Activated T-helper 1 cell treated with anti-CD3 and anti-CD28 coated beads, Interleukin-2, amount 50 U/mL, for 16 hours (primary cell): ENCODE measurements at places on chromosomes 4 and X.

DNA sequence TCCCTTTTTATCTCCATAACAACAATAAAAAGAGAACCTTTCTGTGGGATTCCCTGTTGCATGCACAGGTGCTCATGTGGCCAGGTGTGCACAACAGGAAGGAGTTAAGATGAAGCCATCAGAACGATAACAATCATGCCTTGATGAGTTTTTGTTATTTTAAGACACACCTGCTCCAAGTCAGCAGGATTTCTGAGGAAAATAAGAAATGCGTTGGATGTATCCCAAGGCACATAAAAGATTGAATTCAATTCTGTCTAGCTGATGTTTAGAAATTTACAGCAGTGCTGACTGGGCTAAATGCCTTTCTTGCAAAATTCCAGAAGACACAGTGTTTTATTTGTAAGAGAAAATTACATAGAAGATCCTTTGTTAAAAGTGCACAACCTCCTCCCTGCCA, 1678.2 kb downstream of the ARAP2 start:
- no peak for DNase-seq

- no peak for DNase-seq
These were observed 62.7 kb upstream of the FAM47B start for GRCh38 chrX:34879886-34880285.

DNA sequence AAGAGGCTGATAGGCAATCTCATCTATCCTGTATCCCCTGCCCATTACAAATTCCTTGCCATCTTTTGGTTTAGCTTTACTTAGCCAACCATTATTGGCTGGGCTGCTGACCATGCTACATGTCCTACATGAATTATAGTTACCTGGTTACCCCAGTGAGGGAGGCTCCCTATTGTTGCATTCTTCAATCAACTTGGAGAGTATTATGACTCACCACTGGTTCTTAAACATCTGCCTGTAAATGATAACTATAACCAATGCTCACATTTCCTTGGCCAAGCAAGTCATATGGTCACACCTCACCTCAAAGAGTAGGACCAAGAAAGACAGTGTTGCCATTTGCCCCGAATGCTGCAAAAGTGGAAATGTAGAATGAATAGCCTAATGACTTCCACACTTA, 297.6 kb downstream of the IL15 start:
- DNase-seq = no peak

DNA sequence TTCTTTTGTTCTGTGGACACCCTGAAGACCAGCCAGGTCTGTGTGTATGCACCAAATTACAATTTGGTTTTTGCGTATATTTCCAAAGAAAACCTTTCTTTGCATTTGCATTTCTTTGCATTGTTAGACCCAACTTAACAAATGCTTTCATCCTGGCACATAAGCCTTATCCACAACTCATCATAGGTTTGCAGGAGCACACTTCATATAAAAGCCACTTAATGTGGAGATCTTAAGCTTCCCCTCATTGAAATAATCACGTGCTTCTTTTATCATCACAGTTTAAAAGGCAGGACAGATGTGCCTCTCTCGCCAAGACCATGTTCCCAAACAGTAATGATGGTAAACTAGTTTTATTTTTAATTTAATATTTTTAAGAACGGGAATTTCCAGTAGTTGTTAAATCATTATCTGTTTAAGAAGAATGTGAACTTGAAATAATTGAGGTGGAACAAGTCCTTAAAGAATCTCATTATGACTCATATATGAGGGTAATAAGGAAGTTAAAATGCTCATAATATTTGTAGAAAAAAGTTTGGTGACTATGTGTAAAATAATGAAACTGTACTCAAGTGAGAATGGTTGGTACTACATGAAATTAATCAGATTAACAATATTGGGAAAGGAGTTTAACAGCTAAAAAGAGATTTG, 65.5 kb downstream of the GLRA3 start:
- no peak for DNase-seq

GRCh38 chr4:179268791-179269190, 1826.6 kb upstream of the AGA start:
- no peak for DNase-seq

DNA sequence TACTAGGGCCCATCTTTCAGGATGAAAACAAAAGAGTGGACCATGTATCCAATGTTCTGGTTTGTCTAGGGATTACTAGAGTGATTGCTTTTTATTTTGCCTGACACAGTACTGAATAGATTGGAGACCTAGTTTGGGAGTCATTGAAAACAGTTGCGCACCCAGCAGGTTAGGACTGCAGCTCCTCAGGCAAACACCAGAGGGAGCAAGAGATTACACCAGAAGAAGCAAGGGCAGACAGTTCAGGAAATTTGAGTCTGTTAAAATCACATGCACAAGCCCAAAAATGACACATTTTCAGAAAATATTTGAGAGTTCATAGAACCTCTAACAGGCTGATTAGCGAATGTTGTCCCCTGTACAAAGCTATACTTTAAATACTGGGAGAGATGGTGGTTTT, 55.6 kb downstream of the CYLC1 start:
- DNase-seq = no peak

GRCh38 chr4:83449009-83449408, 6.6 kb downstream of the HELQ start:
- DNase-seq = no peak

GRCh38 chr4:42821230-42821629, 71.3 kb upstream of the GRXCR1 start:
- DNase-seq = no peak
